ENCODE measurements at places on chromosomes 12 and 14.
A peak's percentile ranks its signal among the peaks of the same experiment; 100 is the strongest.

DNA sequence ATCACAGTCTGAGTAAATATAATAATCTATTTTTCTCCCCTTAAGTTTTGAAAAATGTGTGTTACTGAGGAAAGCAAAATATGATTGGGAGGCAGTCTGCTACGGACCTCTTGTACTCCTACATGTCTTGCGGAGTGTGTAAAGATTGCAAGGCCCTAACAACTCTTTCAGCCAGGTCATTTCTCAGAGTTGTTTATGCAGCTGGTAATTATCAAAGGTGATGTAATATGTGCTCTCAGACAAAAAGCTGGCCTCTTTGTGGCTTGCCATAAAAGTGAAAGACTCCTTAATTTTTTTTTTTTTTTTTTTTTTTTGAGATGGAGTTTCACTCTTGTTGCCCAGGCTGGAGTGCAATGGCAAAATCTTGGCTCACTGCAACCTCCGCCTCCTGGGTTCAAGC lies 40.5 kb upstream of the MON2 start:
- DNase-seq, result no peak

- peak; percentile 75 for DNase-seq
Observed at GRCh38 chr14:103923863-103924262, 4.4 kb upstream of the TDRD9 start.

DNA sequence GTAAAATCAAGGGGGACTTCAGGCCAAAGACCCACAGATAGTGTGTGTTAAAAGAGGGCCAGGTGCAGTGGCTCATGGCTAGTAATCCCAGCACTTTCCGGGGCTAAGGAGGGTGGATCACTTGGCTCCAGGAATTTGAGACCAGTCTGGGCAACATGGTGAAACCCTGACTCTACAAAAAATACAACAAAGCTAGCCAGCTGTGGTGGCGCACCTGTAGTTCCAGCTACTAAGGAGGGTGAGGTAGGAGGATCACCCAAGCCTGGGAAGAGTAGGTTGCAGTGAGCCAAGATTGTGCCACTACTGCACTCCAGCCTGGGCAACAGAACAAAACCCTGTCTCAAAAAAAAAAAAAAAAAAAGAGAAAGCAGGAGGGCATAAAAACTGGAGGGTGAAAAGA lies 8.5 kb downstream of the VCPKMT start:
- DNase-seq, result no peak

GRCh38 chr12:122311696-122312095 lies 45.4 kb upstream of the VPS33A start:
- DNase-seq, result no peak

DNA sequence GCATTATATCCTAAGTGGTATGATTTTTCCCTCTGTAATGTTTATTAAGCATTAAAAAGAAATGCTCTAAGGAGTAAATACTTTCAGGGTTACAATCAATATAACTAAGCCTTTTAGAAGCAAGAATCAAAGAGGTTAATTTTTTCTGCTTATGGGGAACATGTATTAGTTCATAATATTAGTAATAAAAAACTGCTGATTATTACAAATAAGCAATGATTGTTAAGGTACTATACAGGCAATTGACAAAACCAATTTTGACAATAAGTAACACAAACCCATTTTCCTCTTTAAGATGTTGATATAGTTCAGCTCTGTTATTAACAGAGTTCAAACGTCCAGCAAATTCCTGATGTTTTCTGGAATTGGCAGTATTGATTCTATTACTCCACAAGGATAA lies 31.8 kb downstream of the INTS13 start:
- DNase-seq, result no peak

GRCh38 chr12:32494656-32495055 lies 95.3 kb downstream of the FGD4 start:
- no peak for DNase-seq

Data from NCI-H1417 (cell line).